ENCODE measurements at places on chromosomes 7 and 10.
A peak's percentile ranks its signal among the peaks of the same experiment; 100 is the strongest.

GRCh38 chr10:107614939-107615685 is 450.6 kb upstream of the SORCS1 start:
- no peak for DNase-seq

GRCh38 chr10:49827297-49827696 is 65.2 kb upstream of the OGDHL start:
- no peak for DNase-seq

DNA sequence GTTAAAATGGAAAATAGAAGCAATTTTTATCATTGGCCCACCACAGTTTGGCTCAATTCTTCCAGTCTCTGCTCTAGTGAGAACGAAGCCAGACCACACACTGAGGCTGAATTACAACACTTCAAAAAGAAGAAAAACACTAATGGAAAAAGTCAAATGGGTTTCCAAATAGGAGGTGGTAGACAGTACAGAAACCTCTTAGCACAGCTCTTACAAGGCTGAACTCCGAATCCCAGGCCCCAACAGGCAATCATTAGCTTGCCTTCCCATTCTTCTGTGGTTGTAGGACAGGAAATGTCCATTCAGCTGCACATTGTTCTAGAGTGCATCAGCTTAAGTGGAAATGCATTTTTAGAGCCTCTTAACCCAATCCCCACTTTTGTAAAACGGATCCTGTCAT is 115.1 kb upstream of the MEOX2 start:
- no peak for DNase-seq

DNA sequence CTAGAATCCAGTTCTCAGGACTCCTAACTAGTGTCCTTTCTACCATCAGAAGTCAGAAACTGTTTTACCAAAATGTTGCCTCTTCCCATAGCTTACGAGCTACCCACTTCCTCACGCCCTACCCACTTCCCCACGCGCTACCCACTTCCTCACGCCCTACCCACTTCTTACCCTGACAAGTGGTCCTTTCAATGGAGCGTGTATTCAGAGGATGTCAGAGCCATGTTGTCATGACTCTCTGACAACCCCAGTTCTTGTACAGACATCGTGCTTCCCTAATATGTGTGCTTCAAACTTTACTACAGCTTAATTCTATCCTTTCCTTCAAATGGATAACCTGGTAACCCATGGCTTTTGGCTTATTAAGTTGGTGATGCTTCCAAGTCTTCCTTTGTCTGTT is 84.8 kb upstream of the PHF14 start:
- DNase-seq, result no peak

GRCh38 chr7:19101909-19102308 is 15.5 kb downstream of the TWIST1 start:
- no peak for DNase-seq

GRCh38 chr7:44309271-44310091 is 15.9 kb downstream of the CAMK2B start:
- DNase-seq, result no peak

GRCh38 chr7:107502154-107502553 is 32.3 kb downstream of the GPR22 start:
- DNase-seq, result no peak

GRCh38 chr7:80410081-80410480 is 101.8 kb downstream of the GNAT3 start:
- no peak for DNase-seq

- peak; percentile 10 for DNase-seq
These were observed 16.2 kb downstream of the GHITM start for GRCh38 chr10:84155521-84155920.

- DNase-seq, result no peak
These were observed 28.6 kb downstream of the VIM start for GRCh38 chr10:17256627-17257026.

GRCh38 chr7:100090527-100091410 is 2.0 kb downstream of the COPS6 start:
- no peak for DNase-seq

GRCh38 chr10:62545160-62546066 is 171.2 kb downstream of the ZNF365 start:
- no peak for DNase-seq

DNA sequence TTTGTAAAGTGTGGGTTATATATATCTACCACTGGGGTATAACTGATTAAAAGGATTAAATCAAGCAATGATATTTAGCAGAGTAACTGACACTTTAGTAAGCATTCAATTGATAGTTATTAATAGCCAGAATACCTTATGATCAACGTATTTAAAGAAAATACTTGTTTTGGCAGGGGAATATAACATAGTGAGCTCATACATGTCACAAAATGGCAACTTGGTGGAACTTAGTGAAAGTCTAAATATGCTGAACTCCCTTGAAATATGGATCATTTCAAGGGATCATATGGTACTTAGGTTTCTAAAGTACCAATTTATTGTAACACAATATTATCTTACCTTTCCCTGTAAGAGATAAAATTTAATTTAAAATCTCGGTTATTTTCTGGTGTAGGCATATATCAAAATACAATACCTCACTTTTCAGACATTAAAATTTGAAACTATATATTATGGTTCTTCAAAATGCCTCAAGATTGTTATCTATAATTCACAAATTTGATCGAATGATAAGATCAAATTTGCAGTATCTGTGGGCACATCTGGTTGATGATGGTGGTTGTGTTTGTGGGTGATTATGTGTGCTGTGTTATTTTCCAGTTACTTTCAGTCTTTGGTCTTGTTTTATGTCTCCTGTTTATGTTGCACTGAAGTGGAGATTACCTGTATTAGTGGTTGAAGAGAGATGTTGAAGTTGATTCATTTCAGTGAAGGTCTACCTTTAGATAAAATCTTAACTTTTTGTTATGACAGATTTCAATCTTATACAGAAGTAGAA is 5.2 kb downstream of the ARL4A start:
- no peak for DNase-seq
